ENCODE measurements at places on chromosomes 6 and 20.

- DNase-seq = no peak
Observed at GRCh38 chr20:45091366-45091765, 9.6 kb downstream of the KCNS1 start.

GRCh38 chr6:24147511-24148153 is 21.6 kb downstream of the NRSN1 start:
- DNase-seq = no peak

GRCh38 chr6:31775184-31775583 is 1.9 kb downstream of the VWA7 start:
- DNase-seq = no peak

DNA sequence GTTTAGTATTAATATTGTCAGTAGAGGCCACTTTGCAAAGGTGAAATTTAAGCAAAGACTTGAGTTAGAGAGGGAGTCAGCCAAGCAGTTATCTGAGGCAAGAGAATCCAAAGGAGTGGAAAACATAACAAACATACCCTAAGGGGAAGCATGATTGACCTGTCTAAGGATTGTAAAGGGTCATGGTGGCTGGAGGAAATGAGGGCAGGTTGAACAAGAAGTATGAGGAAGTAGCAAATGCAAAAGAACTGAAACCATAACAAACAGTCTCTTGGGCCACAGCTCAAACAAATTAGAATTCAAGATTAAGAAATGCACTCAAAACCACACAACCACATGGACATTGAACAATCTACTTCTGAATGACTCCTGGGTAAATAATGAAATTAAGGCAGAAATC is 103.2 kb downstream of the FBXO5 start:
- no peak for DNase-seq

- DNase-seq = no peak
Observed at GRCh38 chr6:56033401-56033800, 158.0 kb upstream of the BMP5 start.

DNA sequence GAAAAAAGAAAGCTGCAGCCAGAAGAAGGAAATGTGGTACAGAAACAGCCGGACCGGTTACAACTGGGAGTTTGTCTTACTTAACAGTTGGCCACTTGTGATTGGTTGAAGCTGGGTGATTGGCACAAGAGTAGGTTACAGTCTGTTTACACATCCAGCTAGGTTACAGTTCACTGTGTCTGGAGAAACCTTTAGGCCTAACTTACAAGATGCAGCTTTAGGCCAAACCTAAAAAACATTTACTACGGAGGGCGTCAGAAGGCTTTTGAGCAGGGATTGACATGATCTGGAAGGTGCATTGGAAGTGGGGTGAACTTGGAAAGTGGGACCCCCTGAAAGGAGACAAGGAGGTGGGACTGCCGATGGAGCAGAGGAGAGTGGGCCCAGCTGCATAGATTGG is 122.3 kb downstream of the BANF2 start:
- peak; percentile 53 for DNase-seq

GRCh38 chr6:41208439-41209106 is 7.6 kb upstream of the TREML2 start:
- no peak for DNase-seq

DNA sequence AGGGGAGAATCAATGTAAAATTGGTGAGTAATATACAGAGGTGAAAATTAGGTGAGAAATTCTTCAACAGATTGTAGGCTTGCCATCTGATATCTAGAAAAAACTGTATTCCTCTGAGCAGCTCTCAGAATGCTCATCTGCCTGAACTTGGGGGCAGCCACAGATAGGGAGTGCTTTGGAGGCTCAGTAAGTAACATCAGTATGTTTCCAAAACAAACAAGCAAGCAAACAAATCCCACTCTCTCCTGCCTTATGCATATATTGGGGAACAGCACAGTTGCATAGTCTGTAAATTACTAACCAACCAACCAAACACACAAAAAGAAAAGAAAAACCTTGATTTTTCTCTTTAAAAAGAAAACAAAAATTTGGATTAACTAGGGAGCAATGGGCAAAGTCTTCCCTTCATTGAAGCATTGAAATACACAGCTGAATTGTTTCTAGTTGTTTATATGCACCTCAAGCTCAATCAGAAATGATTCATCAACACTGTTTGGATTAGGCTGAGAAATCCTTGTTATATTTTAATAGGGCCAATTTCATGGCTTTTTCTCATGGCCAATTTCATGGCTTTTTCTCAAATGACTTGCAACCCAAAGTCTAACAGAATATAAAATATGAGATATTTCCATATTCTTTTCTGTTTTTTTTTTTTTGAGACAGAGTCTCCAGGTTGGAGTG is 50.1 kb upstream of the DEK start:
- no peak for DNase-seq

All from fibroblast of skin of abdomen (primary cell).